Immature natural killer cell (primary cell): ENCODE measurements at places on chromosomes 5 and 9.

GRCh38 chr9:10008101-10008799, 604.6 kb downstream of the PTPRD start:
- DNase-seq, result no peak

DNA sequence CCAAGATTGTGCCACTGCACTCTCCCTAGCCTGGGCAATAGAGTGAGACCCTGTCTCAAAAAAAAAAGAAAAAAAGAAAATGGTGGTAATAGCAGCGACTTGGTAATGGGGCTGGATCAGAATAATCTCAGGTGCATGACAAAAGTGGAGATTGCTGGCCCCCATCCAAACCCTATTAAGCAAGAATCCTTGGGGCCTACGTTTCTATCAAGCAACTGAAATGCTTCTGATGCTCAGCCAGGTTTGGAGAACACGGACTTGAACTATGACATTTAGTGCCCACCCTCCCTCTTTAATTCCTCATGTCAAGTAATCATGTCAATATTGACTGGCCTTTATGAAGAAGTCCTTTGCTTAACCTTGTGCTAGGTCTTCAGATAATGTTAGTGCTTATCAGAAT, 6.6 kb downstream of the C5orf52 start:
- DNase-seq, result no peak

DNA sequence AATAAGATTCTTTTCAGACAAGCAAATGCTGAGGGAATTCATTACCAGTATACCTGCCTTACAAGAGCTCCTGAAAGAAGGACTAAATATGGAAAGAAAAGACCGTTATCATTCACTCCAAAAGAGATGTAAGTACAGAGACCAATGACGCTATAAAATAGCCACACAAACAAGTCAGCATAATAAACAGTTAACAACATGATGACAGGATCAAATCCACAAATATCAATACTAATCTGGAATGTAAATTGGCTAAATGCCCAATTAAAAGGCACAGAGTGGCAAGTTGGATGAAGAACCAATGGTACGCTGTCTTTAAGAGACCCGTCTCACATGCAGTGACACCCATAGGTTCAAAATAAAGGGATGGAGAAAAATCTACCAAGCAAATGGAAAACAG, 349.6 kb upstream of the MPDZ start:
- no peak for DNase-seq

- no peak for DNase-seq
These were observed 36.8 kb downstream of the HMGCR start for GRCh38 chr5:75373862-75374261.

- no peak for DNase-seq
These were observed 89.2 kb upstream of the ERBIN start for GRCh38 chr5:65837139-65837538.

GRCh38 chr9:123090198-123090896, 56.9 kb downstream of the GPR21 start:
- no peak for DNase-seq

- no peak for DNase-seq
These were observed 78.5 kb downstream of the CD180 start for GRCh38 chr5:67118050-67118620.

DNA sequence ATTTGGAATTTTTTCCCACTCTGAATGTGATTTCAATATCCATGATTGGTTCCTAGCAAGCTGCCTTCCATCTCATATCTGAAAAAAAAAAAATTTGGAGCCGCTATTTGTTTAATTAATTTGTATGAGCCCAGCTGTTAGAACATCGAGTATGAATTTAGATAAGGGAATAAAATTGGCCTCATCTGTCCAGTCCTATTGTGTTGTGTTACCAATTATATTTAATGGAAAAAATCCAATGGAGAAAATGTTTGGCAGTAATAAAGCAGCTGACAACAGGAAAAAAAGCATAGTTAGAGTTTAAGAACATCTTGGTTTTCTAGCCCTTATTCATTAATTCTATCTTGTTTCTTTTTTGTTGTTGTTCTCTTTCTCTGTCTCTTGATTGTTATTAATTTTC, 735.6 kb upstream of the RIOK2 start:
- DNase-seq, result no peak

DNA sequence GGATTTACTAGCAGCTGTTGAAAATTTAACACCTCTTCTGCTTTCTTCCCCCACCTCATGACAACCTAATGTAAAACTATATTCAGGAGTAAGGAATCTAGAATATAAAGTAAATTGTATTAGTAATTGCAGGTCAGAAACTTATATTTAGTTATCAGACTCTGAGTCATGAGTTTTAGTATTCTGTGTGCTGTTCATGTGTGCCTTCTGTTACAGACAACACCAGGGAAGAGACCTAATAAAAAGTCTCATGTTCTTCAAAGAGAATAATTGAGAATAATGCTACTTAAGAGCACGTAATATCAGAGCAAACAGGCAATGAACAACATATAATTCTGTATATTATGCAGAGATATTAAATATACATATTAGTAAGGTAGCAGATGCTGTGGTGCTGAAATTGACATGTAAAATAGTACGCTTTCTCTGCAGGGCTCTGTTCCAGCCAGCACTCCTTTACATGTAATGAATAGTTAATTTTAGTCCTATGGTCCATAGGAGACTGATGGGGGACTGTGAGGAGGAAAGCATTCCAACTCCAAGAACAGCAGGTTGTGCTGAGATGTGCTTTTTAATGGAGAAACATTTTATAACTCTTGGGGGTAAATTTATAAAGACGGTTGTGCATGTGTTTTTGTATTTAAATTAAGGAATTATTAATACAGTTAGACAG, 106.4 kb downstream of the ZSWIM6 start:
- DNase-seq, result no peak

- peak; percentile 50 for DNase-seq
These were observed 525.6 kb downstream of the PDE4D start for GRCh38 chr5:59367791-59368394.
